GF-D8 (cell line): ENCODE measurements at places on chromosomes 5 and 9.

DNA sequence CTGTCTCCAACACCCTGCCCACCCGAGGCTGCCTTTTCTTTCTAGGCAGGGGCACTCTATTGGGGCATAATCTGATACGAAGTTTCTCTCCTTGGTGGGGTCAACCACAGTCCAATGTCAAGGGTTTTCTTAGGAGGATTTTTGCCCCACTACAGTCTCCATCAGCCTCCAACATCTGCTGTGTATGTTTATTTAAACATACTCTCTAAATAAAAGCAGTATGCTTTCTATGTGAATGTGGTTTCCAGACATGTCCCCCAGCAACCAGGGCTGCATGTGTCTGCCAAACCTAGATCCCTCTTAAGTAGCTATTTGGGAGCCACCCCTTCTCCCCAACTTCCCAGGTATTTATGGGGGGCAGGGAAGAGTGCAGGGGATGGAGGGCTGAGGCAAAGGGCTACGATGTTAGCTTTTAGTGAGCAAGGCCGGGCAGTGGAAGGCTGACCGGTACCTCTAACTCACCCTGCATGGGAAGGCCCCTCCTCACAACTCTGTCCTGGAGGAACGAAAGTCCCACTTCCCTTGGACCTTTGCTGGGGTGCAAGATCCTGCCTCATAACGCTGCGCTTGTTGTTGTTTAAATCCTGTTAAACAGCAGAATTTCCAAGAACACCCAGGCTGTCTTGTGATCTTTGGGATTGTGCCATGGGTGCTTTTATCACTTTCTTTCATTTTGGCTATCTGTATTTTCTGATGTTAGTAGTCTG, 75.4 kb downstream of the NREP start:
- no peak for DNase-seq

DNA sequence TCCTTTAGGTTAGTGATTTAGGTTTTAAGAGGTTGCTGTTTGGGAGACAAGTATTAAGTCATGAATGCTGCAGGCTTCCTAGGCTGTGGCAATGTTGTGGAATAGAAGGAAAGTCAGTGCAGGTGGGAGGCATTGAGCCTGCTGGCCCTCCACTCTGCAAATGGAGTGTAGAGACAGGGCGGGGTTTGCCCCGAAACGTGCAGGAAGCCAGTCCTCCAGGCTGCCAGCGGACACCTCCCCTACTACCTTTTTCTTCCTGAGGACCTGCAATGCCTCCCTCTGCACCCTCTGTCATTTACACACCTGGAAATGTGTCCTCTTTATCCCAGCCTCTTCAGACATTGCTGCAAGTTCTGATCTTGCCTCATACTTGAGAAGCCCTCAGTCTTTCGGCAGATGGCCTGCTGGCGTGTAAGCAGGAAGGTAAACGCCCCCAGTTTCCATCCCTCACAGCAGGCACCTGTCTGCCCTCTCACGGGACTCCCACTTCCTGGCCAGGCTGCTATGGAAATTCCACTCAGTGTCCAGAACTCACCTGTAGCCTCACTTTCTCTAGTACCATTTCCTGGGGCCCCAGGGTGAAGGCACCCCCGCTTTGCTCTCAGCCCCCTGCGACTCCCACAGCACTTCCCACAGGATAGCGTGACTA, 81.6 kb upstream of the BOD1 start:
- DNase-seq, result no peak

DNA sequence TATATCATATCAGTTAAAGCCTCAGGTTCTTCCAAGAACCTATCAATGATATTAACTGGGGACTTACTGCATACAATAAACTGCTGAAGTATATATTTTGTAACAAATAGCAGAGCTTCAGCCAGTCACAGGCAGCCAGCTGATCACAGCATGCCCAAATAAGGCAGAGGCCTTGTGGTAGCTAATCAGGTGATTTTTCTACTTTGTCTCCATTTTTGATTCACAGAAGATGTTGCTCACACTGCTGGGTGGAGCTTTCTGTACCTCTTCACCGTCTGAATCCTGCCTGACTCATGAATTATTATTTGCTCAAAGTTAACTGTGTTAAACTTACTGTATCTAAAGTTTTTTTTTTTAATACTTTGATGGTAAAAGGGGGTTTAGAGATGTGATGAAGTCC, 357.4 kb downstream of the PSAT1 start:
- DNase-seq, result no peak

- DNase-seq, result no peak
These were observed 43.7 kb upstream of the RFX3 start for GRCh38 chr9:3569529-3569928.

DNA sequence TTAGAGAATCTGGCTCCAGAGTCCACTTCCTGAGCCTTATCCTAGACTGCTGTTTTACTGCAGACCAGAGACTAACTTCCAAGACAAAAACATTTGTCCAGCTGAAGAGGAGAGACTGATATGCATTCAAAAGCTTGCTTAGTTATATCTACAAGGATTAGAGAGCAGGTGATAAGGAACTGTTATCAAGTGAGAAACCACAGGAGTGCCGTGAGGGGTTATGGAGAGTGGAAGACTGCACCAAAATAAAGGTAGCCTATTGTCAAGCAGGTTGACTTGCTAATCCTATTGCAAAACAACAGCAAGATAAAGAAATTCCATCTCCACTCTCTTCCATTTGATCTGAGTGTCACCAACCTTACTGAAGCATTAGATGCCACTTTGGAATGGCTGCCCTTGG, 139.1 kb downstream of the SCAMP1 start:
- DNase-seq, result no peak

DNA sequence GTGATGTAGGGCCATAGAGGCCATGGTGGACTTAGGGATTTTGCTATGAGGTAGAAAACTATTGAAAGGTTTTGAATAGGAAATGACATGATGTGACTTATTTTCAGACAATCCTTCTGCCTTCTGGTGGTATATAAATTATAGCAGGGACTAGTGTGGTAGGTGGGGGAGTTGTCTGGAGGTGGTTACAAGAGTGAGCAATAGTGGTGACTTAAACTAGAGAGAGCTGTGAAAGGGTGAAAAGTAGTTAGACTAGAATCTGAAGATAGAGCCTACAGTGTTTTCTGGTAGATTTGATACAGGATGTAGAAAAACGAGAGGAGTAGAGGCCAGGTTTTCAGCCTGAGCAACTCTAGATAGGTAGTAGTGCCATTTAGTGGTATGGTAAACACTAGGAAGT, 32.3 kb downstream of the NAA35 start:
- DNase-seq, result no peak

GRCh38 chr5:68261569-68262065, 46.1 kb downstream of the PIK3R1 start:
- no peak for DNase-seq

DNA sequence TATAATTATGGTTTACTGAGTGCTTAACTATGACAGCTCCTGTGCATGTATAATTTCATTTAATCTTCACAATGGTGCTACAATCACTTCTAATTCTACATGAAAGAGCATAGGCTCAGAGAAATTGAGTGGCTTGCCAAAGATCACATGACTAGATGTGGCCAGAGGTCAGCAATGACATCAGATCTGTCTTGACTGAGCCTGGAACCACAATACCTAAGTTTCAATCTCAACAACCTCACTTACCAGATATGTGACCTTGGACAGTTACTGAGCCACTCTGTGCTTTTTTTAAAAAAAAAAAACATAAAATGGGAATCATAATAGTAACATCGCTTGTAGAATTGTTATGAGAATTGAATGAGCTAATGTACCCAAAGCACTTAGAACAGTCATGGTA, 130.7 kb downstream of the TRIM32 start:
- no peak for DNase-seq

- no peak for DNase-seq
These were observed 45.8 kb downstream of the ARHGEF37 start for GRCh38 chr5:149627070-149627469.

- DNase-seq, result no peak
These were observed 17.6 kb downstream of the RNF38 start for GRCh38 chr9:36382484-36382883.

DNA sequence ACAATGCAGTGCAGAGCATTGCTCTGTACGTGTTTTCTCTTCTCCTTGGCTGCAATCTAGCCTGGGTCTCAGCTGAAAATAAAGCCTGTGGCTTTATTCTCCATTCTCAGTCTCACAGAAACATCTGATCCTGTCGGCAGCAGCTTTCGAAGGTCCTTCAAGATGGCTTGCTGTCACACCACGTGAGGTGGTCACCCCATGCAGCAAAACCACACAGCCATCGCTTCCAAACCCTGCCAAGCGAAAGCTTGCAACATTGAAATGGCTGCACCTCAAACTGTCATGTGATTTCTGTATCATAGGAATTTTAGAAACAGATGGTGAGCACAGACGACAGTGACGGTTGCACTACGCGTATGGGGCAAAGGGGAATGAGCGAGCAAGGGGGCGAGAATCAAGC, 98.5 kb upstream of the SMARCA2 start:
- DNase-seq, result no peak

- no peak for DNase-seq
These were observed 541.2 kb upstream of the TRPC7 start for GRCh38 chr5:136906545-136906944.

DNA sequence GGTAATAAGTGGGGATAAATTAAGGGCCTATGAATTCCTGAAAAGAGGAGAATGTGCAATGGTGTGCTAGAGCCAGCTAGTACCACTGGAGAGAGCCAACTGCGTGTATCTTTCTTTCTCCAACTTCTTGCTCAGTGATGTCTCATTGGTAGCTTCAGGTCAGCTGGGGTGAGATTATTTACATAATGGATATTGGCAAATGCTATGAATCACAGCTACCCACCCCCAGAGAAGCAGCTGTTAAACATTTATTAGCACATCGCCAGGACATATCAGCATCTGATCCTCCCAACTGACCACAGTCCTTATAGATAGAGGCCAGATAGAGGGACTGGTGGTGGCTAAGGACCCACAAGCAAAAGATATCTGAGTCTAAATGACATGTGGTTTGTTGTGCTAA, 421.3 kb downstream of the ACTL7B start:
- DNase-seq, result no peak

GRCh38 chr5:168699002-168699401, 119.8 kb upstream of the PANK3 start:
- no peak for DNase-seq

GRCh38 chr9:104386425-104387069, 117.5 kb upstream of the OR13F1 start:
- DNase-seq, result no peak

DNA sequence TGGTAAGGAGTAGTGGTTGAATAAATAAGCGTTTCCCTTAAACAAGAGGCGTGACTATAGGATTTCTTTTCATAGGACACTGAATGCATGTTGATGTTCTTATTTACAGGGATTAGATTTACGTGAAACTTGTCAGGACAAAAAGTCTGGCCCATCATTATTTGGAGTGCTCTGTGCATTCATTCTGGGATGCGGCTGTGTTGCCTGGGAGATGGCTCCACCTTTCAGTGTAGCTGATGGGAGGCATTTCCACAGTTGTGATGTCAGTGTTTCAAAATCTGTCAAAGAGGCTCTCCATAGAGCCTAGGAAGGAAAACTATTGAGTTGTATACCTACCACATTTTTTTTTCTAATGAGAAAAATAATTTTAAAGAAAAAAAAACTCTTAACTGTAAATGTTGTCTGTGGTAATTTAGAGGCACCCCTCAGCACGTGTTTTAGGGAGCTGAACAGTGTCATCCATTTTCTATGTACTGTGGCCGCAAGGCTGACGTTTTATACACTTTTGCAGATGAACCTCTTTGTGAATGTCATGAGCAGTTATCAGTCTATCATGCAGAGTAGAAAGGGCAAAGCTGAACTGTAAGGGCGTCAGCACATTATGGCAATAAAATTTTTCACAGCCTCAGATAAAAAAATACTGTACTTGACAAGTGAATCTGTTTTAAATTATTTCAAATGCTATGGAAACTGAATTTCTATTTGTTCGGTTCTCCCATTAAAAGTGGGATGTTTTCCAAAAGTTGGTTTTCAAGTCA, 202.7 kb downstream of the PBX3 start:
- no peak for DNase-seq

GRCh38 chr9:136225748-136226679, 19.6 kb downstream of the QSOX2 start:
- peak; percentile 6 for DNase-seq

DNA sequence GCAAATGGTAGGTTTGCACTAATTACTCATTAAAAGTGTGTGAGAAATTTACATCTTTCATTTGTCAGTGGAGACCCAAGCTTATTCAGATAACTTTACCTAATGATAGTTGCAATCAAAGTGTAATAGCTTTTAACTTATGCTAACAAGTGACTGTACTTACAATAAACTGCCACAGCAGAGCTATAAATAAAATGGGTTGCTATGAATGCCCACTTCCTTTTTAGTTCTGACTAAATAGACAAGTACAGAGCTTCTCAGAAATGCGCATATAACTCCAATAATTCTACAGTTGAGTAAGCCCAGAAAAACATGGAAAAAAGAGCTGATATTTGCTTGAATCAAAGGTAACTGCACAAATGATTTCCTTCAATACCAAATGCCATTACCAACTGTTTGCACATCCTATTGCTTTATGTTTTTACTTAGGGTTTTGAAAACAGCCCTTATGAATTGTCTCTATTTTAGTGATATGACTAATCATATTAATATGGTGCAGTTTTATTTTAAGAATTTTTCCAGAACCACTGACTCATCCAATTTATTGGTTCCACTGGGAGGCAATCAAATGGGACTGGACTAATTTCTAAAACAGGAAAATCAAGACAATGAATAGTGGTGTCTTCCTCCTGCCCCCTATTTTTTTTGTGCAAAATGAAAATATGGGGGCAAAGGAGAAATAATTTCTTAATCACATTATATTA, 84.1 kb downstream of the PPP2R2B start:
- DNase-seq, result no peak

GRCh38 chr5:97745817-97746216, 562.8 kb upstream of the RIOK2 start:
- DNase-seq, result no peak

- no peak for DNase-seq
These were observed 2.7 kb downstream of the IL31RA start for GRCh38 chr5:55853818-55854217.

- DNase-seq, result no peak
These were observed 27.5 kb upstream of the FRMPD1 start for GRCh38 chr9:37623267-37623666.
